ENCODE measurements at places on chromosomes 12 and 14.

GRCh38 chr14:61211476-61212255, 69.5 kb downstream of the TMEM30B start:
- DNase-seq, result no peak

DNA sequence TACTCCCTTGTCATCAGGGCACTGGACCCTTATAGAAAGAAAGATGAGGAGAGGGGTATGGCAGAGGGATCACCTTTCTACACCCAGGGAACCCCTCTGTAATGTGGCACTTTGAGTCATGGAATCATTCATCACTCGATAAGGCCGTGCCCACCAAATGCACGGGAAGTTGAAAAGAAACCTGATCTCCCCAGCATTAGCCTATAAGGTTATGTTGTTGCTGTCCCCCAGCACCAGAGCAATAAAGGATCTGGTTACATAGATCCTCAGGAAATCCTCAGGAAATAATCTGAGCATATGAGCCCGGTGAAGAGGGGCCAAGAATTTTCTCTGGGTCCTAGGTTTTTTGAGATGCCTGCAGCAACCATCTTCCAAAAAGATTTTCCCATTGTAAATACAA, 148.8 kb upstream of the CRY1 start:
- DNase-seq, result no peak

DNA sequence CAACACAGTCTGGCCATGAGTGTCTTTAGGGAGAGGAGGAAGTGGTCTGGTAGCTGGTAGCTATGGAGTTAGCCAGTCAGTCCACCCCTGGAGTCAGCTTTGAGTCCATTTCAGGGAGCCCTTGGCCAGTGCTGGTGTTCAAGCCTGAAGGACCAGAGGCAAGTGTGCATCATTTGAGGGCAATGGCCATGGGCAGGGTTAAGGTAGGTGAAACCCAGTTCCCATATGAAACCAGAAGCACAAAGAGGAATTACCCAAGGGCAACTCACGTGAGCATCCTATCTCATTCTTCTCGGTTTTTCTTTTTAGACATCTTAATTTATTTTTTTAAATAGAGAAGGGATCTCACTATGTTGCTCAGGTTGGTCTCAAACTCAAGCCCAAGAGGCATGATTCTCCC, 61.3 kb upstream of the ACTN1 start:
- DNase-seq, result no peak

GRCh38 chr14:54411371-54411770, 14.6 kb downstream of the CDKN3 start:
- no peak for DNase-seq

- DNase-seq, result no peak
Measured at GRCh38 chr14:98651037-98651436, 621.0 kb downstream of the BCL11B start.

DNA sequence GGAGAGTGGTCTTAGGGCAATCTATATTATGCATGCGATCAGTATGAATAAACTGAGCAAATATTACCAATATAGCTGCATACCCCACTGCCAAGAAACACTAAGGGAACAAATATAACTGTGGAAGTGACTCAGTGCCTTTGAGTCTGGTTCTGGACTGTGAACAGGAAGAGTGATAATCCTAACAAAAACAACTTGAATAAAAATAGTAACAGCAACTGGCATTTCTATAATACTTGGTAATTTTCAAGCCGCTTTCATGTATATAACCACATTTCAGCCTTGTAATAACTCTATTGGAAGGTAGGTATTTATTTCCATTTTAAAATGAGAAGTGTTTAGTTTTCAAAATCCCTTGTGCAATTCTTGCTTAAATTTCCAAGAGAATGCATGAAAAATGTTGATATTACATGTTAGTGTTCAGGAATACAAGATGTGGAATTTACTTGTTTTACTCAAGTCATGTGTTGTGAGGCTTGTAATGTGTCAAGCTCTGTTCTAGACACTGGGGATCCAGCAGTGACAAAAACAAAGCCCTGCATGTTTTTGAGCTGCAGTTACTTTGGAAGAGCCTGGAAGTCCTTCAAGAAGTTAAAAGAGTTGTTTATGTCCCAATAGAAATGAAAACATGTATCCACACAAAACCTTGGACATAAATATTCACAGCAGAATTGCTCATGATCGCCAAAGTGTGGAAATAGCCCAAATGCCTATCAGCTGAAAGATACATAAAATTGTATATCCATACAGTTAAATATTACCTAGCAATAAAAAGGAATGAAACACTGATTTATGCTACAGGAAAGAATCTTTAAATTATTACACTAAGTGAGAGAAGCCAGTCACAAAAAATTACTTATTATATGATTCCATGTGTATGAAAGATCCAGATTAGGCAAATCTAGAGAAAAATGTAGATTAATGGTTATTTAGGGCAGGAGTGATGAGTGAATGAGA, 338.1 kb upstream of the TMEM132C start:
- no peak for DNase-seq

DNA sequence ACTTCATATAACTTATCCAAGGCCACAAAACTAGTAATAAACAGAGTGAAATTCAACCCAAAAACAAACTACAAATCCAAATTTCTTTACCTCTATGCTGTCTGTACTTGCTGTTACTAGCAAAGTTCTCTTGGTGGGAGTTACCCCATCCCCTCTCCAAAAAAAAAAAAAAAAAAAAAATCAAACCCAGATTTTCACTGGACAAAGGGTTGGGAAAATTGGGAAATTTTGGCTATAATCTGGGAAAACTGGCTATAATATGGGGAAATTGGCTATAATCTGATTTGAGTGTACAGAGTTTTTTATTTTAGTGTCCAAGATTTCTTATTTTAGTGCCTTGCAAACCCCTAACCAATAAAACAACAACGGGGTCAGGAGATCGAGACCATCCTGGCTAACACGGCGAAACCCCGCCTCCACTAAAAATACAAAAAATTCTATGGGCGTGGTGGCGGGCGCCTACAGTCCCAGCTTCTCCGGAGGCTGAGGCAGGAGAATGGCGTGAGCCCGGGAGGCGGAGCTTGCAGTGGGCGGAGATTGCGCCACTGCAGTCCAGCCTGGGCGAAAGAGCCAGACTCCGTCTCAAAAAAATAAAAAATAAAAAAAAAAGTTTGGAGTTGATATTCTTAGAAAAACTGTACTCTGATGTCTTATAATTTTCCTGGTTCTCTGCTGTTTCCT, 148.4 kb downstream of the CHST11 start:
- no peak for DNase-seq

- DNase-seq, result no peak
Measured at GRCh38 chr14:96470331-96470730, 31.9 kb upstream of the PAPOLA start.

- no peak for DNase-seq
Measured at GRCh38 chr12:6279631-6280030, 30.9 kb upstream of the PLEKHG6 start.
